Peyer's patch (tissue), 4 donors: ENCODE measurements at places on chromosomes 11 and 22.

DNA sequence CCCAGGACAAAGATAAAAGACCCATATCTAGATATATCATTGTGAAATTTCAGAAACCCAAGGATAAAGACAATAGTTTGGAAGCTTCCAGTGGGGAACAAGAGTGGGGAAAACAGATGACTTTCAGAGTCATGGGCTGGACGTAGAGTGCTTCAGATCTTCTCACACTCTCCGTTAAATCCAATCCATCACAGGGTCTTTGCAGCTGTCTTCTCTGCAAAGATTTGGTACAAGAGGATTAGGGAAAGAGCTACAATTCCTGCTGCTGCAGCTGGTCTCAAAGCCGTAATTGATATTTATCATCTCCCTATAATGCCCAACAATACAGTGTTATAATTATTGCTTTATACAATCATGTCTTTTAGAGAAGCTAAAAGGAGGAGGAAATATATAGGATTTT lies 63.4 kb upstream of the CLPB start:
- DNase-seq: no peak

DNA sequence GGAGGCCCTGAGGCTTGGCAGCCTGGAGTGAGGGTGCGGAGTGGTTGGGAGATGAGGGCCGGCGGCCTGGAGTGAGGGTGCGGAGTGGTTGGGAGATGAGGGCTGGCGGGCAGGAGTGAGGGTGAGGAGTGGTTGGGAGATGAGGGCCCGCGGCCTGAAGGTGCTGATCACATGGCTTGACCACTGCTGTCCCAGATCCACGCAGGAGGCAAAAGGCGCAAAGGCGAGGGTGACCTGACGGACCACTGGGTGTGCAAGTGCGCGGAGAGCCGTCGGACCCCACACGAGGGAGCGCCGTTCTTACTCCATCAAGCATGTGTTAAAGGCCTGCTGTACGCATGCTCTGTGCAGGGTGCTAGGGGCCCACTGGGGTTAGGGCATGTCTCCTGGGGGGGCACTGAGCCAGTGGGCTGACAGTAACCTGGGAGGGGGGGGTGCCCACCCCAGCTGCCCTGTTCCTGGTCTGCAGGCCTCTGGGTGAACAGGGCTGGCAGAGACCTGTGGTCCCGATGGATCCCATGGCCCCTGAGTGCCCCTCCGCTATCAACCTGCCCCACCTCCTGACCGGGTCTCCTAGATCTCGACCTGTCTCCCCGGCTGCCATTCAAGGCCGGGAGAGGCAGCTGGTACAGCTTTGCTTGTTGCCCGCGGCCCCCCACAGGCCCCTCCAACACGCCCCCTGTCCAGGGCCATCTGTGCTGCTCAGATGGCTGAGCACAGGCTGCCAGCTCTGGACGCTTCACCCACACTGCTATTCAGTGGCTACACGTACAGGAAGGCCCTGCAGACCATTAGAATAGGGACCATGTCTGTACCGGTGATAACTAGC lies 21.1 kb downstream of the MRGPRD start:
- peak; percentile 24 for DNase-seq

- DNase-seq: no peak
Measured at GRCh38 chr11:46331282-46331984, 15.8 kb upstream of the DGKZ start.

GRCh38 chr22:22848364-22848866 lies 39.2 kb upstream of the IGLL5 start:
- peak; percentile 78 for DNase-seq

DNA sequence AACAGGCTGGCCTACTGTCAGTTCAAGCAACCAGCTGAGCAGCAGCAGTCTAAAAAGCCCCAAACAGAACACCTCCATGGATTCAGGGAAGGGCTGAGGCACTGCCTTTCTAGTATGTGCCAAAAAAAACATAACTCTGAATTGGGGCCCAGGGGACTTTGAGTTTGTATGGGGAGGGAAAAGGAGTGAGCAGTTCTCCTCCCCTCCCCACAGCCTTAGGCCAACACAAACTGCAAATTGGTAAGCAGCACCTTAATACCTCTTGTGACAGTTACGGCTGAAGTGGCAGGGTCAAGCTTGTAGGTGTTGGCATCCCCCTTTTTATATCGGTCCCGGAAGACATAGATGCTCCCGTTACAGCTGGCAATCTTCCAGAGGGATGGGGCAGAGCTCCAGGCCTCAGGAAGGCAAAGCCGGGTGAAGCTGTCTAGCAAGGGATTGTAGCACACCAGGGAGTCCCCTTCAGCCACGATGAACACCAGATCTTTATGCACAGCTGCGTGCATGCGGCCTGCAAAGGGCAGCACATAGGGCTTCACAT lies 6.0 kb downstream of the KBTBD4 start:
- no peak for DNase-seq
